ENCODE measurements at places on chromosomes 3 and 15. TPM values are rescaled to one million over a fixed set of nuclear protein-coding genes. Genes with fewer than 3 reads are reported as not detected.

Gene GOLGA6B
- total RNA-seq, result not detected

Gene MITF
- total RNA-seq, result 34.3 TPM

Gene FBXL22
- total RNA-seq, result 0.50 TPM

Gene ATXN7
- total RNA-seq, result 7.7 TPM

Gene PLIN1
- 0.51 TPM for total RNA-seq

All from fibroblast of lung (primary cell).